Mucosa of descending colon (tissue), 3 donors: ENCODE measurements at places on chromosomes 4 and X.

DNA sequence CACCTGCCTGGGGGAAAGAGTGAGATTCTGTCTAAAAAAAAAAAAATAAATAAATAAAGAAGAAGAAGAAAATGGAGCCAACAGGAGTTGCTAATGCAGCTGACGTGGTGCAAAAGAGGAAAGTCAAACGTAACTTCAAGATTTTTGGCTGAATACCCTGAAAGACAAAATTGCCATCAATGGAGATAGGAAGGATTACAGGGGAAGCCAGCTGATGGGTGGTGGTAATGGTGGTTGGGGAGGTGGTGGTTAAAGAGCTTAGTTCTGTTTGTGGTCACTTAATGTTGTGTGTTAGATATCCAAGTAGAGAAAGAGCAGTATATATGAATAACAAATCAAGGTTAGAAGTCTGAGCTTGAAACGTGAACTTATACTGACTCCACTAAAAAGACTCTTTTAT lies 225.4 kb downstream of the ARHGAP24 start:
- no peak for DNase-seq

DNA sequence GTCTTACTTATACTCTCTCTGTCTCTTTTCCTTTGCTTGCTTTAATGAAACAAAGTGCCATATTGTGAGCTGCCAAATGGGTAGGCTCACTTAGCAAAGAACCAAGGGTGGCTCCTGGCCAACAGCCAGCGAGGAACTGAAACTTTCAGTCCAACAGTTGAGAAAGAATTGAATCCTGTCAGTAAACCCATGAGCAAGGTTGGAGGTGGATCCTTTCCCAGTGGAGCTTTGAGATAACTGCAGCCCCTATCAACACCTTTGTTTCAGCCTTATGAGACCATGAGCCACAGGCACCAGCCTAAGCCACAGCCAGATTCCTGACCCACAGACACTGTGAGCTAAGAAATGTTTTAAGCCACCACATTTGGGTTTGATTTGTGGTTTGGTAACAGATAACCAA lies 362.2 kb downstream of the PDGFC start:
- no peak for DNase-seq

GRCh38 chr4:7964459-7964858 lies 24.8 kb upstream of the AFAP1 start:
- DNase-seq, result no peak

- DNase-seq, result no peak
These were observed 90.8 kb downstream of the SHISA3 start for GRCh38 chr4:42488114-42488513.

GRCh38 chrX:150364347-150365050 lies 1.4 kb downstream of the MAMLD1 start:
- peak; percentile 39 for DNase-seq
